ENCODE measurements at places on chromosomes 16 and 17.

DNA sequence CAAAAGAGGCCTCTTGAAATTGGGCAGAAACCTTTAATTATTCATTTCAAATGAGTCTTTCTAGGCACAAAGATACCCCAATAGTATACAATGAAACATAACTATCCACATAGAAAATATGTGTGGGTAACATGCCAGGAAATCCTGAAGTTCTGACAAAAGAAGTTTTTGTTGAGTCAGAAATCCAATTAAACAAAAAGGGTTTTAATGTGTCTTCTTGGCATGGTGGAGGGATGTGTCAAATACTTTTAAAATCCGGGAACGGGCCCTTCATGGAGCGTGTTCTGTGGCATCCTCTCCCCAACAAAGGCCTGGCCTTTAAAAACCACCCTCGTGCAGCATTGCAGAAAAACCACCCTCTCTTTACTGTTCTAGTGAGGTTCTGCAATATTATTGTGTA, 14.2 kb downstream of the CDRT4 start:
- peak; percentile 26 for DNase-seq

DNA sequence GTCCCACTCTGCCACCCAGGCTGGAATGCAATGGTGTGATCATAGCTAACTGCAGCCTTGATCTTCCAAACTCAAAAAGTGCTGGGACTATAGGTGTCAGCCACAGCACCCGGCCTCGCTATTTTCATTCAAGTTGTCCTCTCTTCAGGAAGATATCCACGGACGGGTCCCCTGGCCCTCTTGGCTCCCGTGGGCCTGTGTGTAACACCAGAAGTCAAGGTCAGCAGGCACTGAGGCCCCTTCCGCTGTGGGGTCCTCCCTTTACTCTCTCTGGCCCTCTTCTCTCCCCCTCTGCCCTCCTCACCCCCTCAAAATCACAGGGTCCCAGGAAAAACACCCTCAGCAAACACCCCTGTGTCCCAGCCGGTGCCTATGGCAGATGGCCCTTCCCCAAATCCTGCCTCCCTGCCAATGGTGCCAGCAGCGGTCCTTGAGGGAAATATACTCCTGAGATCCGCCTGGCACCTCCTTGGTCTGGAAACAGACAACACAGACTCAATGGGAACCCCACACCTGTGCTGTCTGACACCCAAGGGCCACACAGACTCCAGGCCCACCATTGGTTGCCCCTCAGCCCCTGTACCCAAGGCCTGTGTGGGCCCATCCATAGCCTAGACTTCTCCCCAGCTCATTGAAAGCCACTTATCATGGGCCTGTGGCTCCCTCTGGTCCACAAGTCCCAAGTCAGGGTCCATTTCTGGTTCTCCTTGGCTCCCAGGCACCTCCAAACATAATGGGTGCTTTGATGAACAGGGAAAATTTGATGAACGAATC, 221.5 kb downstream of the ZNF423 start:
- no peak for DNase-seq

DNA sequence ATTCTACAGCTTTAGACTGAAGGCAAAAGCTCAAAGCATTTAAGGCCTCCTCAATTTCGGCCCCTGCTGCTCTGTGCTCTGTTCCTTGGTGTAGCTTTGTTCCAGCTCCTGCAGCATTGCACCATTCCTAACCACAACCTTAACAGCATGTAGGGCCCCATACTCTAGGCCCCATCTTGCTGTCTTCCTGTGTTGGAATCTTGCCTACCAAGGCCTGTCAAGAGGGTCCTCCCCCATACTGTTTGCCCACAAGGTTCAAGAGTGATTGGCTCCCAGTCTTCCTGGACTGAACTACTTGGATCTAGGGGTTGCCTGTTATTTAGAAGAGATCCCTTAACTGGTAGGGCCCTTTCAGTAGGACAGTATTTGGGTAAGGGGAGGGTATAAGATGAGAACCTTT, 26.8 kb downstream of the TRPV2 start:
- DNase-seq, result no peak

DNA sequence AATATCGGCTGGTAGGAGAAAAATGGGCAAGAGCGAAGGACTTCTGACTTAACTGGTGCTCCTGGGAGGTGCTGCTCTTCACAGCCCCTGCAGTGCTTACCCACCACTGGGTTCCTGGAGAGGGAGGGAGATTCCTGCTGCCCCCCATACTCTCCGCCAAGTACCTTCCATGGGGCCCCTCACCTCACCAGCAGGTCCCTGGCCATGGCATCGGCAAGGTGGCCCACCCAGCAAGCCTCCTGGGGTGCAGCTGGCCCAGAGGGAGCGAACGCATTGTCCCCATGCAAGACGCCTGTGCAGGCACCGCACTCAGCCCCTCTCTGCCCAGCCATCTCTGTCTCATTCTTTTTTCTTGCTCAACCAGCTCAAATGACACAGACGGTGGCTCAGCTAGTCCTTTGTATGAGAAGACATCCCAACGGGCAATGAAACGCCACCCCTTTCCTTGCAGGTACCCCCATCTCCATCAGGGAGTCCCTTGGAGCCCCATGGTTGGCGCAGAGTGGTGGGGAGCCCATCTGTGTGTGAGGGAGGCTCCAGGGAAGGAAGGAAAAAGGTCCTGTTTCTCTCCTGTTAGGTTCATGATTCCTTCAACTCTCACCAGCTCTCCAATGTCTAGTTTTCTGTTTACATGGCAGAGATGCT, 9.6 kb upstream of the ALDH3A1 start:
- no peak for DNase-seq

GRCh38 chr16:17605784-17606183, 135.0 kb upstream of the XYLT1 start:
- no peak for DNase-seq

- no peak for DNase-seq
These were observed 184.9 kb downstream of the MSI2 start for GRCh38 chr17:57441270-57441600.

DNA sequence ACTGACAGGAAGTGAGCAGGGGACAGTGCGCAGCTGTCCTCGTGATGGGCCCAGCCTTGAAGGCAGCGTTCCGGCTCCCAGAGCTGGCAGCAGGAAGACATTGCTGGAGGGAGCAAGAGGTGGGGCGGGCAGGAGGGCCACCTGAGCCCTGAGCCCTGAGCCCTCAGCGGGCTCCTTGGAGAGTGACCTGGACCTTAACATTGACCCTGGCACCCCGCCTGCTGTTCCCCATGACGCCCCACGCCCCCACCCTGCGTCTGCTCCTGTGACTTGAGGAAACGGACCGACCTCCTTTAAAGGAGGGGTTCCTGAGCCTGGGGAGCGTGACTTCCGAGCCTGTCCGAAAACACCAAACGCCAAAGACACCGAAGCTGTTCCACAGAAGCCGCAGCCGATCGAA, 25.1 kb upstream of the ENPP7 start:
- no peak for DNase-seq

- DNase-seq, result peak; percentile 73
These were observed 82.6 kb downstream of the CDK5R1 start for GRCh38 chr17:32569171-32570080.

Data from GM03348 (cell line).